ENCODE measurements at places on chromosomes 1 and 21.

DNA sequence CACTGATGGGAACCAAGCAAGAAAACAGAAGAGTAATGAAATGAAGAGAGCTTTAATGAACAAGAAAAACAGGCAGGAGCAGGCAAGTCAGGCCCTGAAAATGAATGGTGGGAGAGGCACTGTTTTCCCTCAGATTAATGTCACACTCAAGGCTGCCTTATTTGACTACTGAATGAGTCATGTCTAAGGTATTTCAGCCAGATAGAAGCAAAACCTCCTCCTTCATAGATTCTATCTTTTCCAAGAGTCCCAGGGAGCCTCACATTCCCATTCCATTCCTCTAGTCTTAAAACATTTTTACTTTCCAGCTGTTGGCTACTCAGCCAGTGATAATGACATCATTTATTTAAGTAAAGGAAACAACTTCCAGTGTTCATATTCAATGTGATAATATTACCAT lies 228.4 kb upstream of the NRIP1 start:
- DNase-seq: peak; percentile 32

GRCh38 chr1:85202864-85203255 lies 2.0 kb upstream of the SYDE2 start:
- no peak for DNase-seq

- DNase-seq: no peak
Measured at GRCh38 chr1:43932786-43933385, 715 bp upstream of the ARTN start.

DNA sequence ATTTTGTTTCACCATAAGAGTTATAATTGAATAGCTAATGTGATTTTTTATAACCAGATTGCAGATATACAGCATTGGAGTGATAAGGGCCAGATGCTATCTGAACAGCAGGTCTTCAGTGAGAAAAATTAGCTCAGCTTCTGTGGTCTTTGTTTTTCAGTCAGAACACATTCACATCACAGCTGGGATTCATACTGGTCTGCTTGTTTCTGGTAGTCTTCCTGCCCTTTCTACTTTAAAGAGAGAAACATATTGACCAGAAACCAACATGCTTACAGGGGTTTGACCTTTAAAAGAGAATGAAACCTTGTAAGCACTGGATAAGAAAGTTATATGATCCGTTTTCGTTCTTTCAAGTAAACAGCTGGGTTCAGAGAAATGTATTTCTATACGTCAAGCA lies 213.7 kb upstream of the TMPRSS15 start:
- no peak for DNase-seq

DNA sequence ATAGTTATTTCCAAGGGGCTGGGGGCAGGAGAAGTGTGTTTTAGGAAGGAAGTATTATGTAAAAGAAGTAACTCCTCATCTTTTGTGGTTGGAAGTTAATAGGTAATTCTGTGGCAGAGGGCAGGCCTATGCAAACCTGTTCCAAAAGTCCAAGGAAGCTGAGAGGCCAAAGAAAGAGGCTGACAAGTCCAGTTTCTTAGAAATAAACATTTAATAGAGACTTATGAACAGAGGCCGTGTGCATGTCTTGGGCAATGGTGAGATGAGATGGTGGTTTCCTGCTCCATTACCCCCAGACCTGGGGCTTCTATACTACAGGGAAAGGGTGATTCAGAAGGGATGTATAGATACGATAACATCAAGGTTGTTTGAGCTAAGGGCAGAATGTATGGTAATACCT lies 7.6 kb upstream of the CA14 start:
- DNase-seq: no peak
